Frontal cortex (tissue), 4 donors: ENCODE measurements at places on chromosomes 16 and 17.

GRCh38 chr17:74759941-74760340 lies 11.5 kb downstream of the NHERF1 start:
- DNase-seq = no peak

GRCh38 chr17:15660077-15660476 lies 24.0 kb downstream of the TRIM16 start:
- DNase-seq = no peak

DNA sequence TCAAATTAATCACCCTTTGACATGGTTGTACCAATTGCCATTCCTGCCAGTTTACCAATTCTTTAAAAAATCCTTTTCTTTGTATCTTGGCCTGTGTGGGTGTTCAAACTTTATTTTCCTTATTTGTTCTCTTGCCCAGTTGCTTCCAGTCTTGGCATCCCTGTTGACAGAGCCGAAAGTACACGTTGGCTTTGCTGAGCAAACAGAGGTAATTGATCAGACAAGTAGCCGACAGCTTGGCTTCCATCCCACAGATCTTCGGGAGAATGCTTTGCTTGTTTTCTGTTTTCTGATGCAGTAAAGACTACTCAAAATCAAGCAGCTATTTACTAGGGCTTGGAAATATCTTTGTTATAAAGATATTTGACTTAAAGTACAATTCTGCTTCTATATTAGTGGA lies 506.8 kb upstream of the SALL1 start:
- no peak for DNase-seq

DNA sequence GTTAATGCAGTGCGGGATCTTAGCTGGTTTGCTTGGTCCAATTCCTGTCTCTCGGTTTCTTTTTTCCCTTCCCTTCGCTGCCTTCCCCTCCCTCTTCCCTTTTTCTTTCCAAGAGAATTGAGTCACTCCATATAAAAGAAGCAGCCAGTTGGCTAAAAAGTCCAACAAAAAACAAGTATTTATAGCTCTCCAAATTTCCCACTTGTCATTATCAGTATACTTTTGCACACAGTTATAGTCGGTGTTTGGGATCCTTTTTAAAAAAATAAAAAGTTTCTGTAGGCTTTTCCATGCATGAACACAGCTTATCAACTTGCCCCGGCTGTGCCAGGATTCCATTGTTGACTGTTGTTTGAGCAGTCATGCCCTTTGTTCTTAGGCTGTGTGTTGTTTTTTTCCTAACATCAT lies 24.9 kb downstream of the HMOX2 start:
- no peak for DNase-seq

DNA sequence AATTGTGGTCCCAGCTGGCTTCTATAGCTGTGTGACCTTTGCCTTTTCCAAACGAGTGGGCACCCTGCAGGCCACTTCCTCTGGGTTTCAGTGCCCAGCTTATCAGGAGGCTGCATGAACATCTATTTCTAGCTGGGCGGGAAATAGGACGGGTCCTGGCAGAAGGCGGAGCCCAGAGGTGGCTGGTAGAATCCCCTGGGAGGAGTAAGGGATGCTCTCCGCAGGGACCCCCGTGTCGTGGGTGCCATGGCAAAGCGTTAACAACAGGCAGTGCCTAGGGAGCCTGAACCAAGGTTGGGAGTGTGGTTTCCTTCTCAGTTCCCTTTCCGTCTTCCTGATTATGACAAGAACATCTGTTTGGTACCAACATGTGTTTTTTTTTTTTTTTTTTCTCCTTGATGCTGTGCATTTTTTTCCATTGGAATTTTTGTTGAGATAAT lies 58.2 kb downstream of the PLCG2 start:
- DNase-seq = no peak

GRCh38 chr17:38449364-38449763 lies 21.1 kb downstream of the ARHGAP23 start:
- DNase-seq = no peak

GRCh38 chr17:39927929-39928857 lies 661 bp downstream of the LRRC3C start:
- DNase-seq = no peak

GRCh38 chr16:27242868-27243590 lies 25.5 kb downstream of the NSMCE1 start:
- DNase-seq = no peak

DNA sequence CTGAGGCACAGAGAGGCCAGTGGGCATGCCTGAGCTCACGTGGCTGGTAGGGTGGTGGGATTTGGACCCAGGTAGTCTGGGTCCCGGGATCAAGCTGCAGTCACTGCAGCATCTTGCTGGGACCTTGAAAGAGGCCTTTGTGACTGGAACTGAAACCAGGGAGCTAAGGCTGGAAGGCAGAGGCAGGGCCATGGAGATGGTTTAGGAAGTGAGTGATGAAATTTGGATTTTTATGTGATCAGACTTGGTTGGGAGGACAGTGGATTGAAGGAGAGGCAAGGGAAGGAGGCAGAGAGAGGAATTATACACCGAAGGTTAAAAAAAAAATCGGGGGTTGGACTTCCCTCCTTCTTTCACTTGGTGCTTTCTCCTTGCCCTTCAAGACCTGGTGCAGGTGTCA lies 255.4 kb upstream of the CACNG5 start:
- DNase-seq = no peak

DNA sequence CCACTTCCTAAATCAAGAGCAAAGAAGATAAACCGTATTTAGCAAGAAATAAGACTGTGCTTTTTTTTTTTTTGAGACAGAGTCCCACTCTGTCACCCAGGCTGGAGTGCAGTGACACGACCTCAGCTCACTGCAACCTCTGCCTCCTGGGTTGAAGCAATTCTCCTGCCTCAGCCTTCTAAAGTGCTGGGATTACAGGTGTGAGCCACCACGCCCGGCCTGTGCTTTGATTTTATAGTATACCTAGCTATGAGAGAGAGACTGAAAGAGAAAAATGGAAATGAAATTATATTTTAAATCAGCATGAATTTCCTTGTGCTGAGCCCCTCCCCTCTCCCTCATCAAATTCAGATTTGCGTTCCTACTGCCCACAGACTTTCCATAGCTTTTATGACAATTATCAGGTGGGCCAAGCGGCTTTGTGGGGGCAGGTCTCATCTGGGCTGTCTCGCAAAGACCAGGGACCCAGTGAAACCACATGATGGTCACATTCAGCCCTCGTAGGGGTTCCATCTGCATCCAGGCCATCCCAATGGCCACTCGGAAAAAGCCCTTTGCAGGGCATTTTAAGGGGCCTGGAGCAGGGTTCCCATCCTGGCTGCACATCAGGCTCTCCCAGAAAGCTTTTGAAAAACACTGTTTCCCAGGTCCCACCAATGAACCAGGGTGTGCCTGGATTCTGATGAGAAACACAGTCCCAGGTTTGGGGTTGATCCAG lies 8.5 kb downstream of the CACNG1 start:
- no peak for DNase-seq

GRCh38 chr16:85485379-85485778 lies 127.7 kb upstream of the GSE1 start:
- DNase-seq = no peak

DNA sequence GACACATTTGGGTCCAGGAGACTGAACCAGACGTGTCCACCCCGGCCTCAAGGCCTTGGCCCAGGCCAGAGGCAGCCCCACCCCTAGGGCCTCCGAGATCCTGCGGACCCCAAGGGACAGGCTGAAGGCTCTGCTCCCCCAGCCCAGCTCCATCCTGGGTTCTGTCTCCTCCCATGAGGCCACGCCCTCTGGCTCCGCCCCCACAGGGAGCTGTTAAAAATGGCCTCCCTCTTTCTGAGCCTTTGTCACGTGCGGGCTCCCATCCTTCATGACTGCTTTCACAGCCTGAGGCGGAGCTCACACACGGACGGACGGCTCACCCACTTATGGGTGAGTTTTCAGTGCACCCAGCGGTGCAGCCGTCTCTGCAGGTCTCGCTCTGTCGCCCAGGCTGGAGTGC lies 6.5 kb upstream of the CACNA1H start:
- no peak for DNase-seq

DNA sequence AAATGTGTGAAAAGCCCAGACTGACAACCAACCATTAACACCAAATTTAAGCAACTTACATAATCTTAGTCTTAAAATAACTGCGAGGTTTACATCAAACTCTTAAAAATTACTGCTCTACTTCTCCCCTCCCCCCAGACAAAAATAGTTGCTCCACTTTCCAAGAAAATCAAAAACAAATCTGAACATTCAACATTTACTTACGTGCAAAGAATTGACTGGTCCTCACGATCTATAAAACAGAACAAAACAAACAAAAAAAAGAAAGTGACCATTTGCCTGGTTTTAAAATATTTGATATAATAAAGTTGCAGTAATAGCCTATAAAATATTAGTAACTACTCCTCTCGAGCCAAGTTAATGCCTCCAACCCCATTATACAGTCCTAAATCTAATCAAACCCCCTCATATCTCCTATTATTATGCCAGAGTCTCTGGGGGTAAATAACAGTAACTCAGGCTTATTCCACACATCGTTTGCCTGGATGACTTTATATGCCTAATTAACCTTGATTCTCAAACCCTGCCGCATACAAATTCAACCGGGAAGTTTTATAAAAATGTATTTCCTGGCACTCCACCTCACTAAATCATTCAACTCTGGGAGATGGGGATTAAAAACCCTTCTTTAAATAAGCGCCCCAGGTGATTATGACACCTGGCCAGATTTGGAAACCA lies 41.5 kb downstream of the MYH10 start:
- no peak for DNase-seq

- no peak for DNase-seq
Observed at GRCh38 chr16:1428511-1428910, 2.4 kb upstream of the PERCC1 start.

- DNase-seq = no peak
Observed at GRCh38 chr17:38871247-38872015, 1.6 kb downstream of the LASP1 start.

- DNase-seq = no peak
Observed at GRCh38 chr17:9322326-9322725, 253.3 kb downstream of the STX8 start.

- DNase-seq = no peak
Observed at GRCh38 chr16:75475420-75475847, 10.9 kb upstream of the TMEM170A start.

DNA sequence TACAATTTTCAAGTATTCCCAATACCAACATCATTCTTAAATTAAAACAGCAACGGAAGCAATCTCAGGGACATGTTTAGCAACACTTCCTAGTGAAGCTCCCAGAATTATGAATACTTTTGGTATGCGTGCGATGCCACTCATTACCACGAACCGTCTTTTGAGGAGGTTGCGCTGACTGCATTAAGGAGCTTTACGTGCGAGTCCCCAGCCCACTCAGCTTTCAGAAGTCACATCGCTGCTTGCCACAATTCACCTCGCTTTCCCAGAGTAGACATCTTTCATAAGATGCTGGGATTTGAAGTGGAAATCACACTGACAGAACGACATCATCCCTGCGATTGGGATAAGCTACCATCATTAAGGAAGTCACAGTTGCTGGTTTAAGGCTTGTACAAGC lies 441.6 kb upstream of the HSBP1 start:
- no peak for DNase-seq

- no peak for DNase-seq
Observed at GRCh38 chr17:3804503-3804931, 3.5 kb upstream of the ITGAE start.

GRCh38 chr16:3889059-3889458 lies 8.5 kb upstream of the CREBBP start:
- no peak for DNase-seq

GRCh38 chr17:45902892-45903346 lies 8.6 kb downstream of the MAPT start:
- no peak for DNase-seq

DNA sequence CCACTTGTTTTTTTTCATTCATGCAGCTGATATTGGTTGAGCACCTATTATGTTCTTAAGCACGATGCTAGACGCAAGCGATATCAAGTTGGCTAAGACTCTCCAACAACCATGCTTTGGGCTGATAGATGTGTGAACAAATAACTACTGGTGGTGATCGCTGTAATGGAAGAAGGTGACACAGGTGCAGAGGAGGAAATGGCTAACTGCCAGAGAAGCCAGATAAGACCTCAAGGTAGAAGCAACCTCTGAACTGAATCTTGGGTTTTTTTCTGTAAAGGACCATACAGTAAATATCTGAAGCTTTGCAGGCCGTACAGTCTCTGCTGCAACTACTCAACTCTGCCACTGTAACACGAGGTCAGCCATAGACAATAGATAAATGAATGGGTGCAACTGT lies 97.9 kb downstream of the C17orf67 start:
- DNase-seq = no peak

- peak; percentile 57 for DNase-seq
Observed at GRCh38 chr17:1031711-1032110, 34.8 kb downstream of the TIMM22 start.

DNA sequence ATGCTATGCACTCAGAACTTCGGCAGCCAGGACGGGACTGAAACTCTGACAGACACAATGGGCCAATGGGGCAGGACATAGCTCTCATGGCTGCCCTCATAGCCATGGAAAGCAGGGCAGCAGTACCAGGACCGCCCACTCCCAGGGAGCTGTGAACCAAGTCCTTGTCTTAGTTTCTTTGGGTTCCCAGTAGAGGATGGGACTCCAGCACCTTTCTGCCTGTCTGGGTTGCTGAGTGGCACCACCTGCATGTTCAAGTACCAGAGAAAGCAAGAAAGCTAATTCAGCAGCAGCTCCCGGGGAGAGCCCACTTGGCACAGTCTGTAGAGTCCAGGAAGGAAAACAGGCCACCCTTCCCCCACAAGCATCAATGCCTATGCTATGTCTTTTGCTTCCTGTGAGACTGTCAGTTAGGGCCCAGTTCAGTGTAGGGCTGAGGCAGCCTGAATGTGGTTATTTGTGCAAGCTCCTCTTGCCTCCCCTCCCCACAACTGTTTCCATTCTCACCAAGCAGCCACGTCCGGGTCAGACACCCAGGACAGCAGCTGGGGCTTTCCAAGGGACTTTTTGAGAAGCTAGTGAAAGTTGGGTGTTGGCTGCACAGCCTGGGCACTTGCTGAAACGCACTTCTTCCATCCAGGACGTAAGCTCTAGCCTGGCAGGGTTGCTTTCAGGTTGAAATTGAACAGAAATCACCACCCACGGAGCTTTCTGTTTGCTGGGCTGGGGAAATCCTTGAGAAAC lies 7.8 kb downstream of the SUPT4H1 start:
- no peak for DNase-seq

DNA sequence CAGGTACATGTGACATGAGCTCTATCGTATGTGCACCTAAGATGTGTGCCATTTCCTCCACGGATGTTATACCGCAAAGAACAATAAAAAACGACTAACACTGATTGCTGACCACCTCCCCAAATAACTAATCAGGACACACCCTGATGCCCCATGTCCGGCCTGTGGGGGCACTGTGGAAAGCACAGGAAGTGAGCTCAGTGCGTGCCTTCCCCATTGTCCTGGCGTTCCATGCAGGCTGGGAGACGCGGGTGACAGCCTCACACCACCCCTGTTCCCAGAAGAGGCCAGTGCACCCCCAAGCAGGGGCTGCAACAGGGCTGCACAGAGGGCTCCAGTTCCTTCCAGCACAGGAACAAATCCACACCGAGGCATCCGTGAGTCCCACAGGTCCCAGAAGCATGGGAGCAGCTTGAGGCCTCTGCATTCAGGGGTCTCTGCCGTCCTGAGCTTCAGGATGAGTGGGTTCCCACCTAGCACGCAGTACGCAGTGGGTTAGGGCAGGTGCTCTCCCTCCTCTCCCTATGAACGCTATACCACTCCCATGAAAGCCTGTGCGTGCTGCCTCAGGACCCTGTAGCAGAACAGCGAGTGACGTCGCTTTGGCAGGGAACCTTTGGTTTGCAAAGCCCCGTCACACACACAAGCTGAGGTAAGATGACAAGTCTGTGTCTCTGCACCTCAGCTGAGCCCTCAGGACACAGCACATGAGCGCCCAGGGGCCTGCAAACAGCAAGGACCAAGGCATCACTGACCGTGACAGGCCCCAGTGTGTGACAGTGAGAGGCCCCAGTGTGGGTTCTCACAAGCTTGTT lies 117.7 kb downstream of the ZNF778 start:
- no peak for DNase-seq
